ENCODE measurements at places on chromosomes 7 and 10.

DNA sequence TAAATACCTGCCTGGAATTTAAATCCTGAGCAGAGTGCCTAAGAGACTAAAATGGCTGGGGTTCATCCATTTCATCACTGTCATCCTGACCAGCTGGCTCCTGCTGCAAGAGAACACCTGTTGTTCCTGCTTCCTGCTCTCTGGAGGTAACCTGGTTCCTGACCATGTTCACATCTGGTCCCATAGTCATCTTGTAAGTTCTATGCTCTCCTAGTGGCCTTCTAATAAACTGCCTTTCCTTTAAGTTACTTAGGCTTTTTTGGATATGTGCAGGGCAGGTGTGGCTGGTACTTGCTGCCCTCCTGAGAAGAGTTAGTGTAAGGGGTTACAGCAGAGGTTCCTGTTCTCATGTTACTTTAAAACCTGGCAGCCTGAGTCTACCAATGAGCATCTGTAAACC, 80.0 kb downstream of the NRCAM start:
- DNase-seq, result no peak

DNA sequence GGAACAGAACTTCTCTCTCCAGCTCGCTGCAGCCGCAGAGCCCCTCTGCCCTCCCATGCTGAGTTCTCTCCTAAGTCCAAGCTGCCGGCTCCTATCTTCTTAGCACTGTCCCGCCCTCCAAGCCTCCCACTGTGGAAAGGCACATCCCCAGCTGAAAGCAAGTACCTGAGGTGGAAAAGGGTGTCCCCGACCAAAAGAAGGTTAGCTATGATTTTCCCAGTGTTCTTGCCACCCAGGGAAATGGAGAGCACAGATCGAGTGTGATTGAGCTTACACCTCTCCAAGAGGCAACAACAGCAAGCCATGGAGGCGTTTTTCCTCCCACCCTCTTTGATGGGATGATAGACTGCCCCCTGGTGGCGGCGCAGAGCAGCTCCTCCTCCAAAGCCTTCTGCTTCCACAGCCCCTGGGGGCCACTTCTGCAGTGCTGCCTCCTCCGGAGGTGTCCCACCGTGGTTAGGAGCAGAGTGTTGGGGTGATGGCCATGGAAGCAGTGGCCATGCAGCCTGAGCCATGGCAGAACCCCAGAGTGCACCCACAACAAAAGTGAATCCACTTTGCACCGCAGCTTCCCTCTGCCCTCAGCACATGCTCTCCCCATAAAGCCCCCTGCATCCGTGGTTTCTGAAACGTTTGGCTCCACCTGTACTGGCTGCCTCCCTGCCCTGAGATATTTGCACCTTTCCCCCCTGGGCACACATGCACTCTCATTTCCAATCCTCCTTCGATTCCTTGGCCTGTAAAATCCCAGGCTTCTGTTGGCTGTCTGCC, 143.1 kb upstream of the STK17A start:
- peak; percentile 58 for DNase-seq

DNA sequence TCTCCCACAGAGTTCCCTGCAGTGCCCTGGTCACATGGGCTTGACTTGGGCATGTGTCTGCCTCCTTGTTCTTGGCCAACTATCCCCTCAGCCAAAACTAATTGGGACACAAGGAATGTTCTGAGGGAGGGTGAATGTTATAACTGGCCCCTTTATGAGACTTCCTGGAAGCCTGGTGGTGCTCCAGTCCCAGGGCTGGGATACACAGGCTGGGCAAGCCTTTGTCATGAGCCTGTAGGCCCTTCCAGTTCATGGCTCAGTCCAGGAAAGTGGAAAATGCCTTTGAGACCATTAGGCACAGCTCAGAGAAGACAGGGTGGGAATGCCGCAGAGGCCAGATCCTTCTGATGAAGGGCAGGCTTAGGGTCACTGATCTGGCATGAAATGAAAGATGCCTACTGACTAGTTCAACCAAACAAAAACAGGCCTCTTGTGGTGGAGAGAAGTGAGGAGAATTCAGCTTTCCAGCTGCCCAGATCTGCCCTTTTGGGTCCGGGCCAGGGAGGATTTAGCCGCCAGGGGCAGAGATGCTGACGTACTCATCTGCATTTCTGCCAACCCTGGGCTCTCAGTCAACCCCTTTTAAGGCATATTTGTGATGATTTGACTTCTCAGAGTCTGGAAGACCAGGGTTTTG, 961.5 kb downstream of the KCNMA1 start:
- no peak for DNase-seq

DNA sequence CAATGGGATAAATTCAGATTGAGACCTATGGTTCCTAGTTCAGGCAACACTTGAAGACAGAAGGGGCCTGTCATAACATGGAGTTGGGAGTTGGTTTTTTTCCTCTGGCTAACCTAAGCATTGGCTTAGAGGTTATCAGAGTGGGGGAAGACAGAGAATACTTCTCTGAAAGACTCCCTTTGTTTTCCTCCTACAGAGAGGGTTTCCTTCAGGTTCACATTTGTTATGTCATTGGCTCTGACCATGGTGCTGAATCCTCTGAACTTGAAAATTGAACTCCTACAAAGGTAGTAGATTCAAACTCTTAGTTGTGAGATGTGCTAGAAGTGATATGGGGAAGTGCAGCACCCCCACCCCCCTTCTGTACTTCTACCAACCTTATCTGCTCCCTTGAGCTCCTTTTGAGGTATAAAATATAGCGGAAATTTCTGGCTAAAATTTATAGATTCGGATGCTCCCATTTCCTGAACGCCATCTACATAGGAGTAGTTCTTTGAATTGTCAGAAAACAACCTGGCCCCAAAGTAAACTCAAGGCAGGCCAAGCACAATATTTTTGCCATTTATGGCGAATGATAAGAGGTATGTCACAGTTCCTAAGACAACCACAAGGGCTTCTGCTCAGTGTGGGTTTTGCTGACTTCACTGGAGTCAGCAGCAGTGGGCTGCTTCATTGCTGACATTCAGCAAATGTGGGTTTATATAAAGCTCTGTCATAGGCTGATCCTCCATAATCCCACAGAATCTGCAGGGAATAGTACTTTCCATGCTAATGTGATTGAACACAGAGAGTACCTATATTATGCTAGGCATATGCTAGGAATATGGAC, 131.6 kb upstream of the KLF14 start:
- no peak for DNase-seq

DNA sequence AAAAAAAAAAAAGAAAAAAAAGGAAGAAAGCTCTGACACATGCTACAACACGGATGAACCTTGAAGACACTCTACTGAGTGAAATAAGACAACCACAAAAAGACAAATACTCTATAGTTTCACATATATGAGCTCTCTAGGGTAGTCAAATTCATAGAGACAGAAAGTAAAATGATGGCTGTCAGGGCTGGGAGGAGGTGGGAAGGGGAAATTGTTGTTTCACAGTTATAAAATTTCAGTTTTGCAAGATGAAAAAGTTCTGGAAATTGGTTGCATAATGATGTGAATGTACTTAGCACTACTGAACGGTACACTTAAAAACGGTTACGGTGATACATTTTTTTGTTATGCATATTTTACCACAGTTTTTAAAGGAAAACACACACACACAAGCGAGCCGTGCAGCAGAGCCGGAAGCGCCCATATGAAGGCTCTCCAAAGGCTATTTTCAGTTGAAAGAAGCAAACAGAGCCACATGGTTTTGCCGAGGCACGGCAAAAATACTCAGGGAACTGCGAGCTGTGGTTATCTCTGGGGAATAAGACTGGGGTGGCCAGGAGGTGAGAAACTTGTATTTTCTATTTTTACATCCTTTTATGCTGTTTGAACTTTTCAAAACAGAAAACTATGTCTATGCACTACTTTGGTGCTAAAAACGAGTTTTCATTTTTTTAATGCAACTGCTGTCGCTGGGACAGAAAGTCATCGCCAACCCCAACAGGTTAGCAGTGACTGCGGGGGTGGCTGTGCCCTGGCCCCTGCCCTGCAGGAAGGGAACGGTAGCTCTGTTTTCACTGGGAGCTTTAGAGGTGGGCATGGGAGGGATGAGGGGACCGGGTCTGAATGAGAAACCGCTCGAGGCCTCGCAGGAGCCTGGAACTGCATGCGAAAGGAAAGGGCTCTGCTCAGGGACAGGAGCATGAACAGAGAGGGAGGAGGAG, 132.9 kb downstream of the OAT start:
- DNase-seq, result peak; percentile 88

DNA sequence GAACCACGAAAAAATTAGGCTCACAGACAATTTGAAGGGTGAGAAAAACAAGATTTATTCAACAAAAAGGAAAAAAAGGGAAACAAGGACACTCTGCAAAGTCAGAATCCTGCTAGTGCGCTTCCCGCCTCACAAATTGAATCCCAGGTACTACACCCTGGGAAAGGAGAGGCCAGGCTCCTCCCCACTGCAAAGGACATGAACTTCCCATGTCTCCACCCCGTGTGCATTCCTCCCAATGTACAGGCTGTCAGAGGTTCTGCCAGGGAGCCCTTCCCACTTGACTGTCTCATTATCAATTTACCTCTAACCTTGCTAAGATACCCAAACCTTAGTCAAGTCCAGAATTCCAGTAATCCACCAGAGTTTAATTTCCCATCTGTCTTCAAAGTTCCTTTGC, 70.4 kb upstream of the CDK1 start:
- no peak for DNase-seq

GRCh38 chr10:34780818-34781380, 34.2 kb downstream of the PARD3 start:
- DNase-seq, result peak; percentile 47

- DNase-seq, result no peak
Measured at GRCh38 chr7:23462846-23463245, 7.4 kb downstream of the IGF2BP3 start.

- no peak for DNase-seq
Measured at GRCh38 chr10:72234560-72235095, 18.6 kb upstream of the ASCC1 start.

DNA sequence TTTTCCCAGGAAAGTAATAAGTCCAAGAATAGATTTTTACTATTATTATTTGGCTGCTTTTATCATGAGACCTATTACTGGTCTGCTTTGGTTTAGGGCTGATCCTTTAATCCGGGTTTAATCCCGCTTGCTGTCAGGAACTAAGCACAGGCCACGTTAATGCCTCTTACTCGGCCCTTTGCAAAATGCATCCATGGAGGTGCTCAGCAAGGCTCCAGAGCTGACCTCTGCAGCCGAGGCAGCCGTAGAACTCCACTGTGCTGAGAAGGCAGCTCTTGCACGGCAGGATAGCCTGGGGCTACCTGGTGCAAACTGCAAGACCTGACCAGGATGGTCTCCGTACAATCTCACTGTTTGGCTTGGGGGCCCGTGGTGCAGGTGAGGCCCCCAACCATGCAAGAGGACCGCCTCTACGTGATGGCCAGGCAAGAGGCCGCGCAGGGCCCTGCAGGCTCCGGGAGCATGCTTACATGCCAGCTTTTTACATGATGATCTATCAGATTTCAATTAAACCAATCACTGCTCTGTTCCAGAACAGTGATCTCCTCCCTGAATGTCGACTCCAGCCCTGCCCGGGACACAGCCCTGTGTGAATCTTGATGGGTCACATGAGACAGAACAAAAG, 10.4 kb upstream of the CALML3 start:
- no peak for DNase-seq

DNA sequence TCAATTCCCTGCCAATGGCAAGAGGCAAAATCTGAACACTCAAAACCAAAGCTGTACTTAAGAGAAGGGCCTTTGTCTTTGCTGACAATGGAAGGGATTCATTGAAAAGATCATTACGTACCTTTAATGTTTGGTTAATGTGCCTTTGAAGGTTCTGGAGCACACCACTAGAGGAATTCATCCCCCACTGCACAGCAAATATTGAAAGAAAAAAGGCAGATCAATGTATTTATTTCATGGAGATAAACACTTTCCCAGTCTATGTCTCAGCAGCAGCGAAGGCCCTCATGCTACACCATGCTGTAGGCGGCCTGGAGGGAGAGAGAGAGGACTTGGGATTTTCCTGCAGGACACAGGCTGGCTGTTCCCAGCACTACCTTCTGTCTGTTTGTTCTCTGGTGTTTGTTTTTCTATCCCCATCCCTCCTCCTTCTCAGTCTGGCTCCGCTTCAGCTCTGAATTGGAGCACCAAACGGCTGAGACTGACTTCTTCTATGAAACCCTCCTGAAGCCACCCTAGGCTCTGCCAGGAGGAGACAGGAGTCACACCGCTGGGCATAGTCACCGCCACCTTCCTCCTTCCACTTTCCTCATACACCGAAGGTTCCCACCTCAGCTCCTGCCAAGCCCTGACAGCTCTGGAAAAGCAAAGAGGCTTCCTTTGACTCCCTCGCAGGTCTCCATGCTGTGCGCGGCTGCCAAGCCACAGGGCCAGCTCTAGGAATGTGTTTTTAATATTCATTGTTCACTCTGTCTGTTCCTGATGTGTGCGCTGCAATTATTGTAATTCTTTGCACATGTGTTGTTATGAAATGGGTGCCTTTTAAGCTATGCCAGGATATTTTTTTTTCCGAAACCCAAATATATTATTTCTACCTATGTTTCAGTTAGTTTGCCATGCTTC, 301.5 kb downstream of the FZD1 start:
- no peak for DNase-seq

- DNase-seq, result no peak
Measured at GRCh38 chr7:48285373-48285772, 114.1 kb downstream of the ABCA13 start.

- DNase-seq, result no peak
Measured at GRCh38 chr10:35843524-35844181, 201.6 kb upstream of the FZD8 start.

- DNase-seq, result no peak
Measured at GRCh38 chr7:116449950-116450349, 49.6 kb upstream of the CAV2 start.

GRCh38 chr10:1037098-1037497, 11.4 kb upstream of the IDI2 start:
- no peak for DNase-seq

GRCh38 chr10:75402486-75403143, 1.1 kb upstream of the ZNF503 start:
- DNase-seq, result peak; percentile 28

DNA sequence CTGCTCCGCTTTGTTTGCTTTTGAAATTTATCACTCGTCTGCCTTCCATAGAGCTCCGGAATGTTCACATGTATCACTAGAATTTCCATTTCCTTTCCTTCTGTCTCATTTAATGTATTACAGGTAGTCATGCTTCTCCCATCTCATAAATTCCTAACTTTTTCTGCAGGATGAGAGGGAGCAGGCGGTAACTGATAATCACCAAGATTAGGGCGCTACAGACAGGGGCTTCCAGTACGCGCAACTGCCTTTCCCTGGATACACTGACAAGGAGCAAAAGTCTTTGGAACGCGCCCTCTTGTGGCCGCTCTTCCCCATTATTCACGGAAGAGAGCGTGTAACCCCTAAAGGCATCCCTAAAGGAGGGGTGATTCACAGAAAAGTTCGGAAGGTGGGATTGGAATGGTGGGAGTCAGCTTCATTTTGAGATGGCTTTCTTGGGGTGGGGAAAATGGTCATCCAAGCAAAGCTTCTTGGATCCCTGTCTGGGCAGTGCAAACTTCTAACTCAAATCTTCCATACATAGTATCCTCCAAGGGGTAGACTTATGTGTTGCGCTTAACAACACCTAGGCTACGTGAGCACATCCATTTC, 6.5 kb downstream of the INHBA start:
- peak; percentile 74 for DNase-seq

- DNase-seq, result no peak
Measured at GRCh38 chr10:15262036-15262713, 93.7 kb upstream of the NMT2 start.

GRCh38 chr7:44326261-44327125, 1.1 kb upstream of the CAMK2B start:
- no peak for DNase-seq

All from suppressor macrophage treated with lipopolysaccharide for 4 hours (primary cell).